ENCODE measurements at places on chromosomes 2 and 18.

DNA sequence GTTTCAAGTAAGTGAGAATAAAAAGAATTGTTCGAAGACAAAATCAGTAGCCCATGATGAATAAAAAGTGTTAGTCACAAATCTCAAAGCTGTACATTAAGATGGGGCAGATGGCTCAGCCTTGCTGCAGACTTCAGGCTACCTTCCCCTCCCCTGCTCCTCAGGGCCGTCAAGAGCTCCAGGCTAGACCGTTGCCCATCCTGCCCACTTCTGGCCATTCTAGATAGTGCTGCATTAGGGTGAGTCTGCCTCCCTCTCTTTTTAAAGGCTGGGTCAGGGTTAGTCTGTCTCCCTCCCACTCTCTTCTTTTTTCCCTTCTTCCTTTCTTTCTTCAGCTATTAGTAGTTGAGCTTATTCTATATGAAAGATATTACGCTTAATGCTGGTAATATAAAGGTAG lies 86.0 kb downstream of the MAPRE2 start:
- no peak for DNase-seq

DNA sequence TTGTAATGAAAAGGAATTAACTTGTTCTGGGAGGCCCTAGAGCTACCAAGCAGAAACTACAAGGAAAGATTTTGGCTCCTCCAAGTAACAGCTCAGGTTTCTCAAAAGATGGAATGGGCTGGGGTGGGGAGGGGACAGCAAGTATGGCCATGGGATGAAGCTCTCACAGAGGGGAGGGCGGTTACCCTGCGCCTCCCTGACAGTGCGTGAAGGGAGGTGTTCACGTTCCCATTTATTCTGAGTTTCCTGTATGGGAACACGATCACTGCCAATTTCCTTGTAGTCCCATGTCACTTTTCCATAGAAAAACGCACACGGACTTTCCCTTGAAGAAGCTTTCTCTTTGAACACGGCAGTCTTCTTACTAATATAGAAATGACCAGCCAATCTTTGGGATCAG lies 17.0 kb downstream of the CDC42EP3 start:
- no peak for DNase-seq

GRCh38 chr2:219230059-219230540 lies 494 bp downstream of the ANKZF1 start:
- DNase-seq = peak; percentile 34

DNA sequence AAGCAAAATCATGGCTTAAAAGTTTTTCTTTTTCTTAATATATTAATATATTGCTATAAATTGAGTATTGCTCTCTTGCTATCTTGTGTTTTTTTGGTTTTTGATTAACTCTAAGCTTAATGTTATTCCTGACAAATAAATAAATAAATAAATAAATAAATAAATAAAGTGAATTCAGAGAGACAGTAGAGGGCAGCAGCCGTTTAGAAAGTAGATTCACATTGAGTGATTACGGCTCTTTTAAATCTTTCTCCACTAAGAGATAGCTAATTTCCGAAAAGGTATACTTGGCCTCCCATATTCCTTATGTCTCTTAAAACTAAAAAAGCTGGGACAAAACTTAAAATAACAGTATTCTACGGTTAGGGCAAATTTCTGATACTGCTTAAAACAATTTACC lies 34.3 kb downstream of the MSH2 start:
- peak; percentile 5 for DNase-seq

DNA sequence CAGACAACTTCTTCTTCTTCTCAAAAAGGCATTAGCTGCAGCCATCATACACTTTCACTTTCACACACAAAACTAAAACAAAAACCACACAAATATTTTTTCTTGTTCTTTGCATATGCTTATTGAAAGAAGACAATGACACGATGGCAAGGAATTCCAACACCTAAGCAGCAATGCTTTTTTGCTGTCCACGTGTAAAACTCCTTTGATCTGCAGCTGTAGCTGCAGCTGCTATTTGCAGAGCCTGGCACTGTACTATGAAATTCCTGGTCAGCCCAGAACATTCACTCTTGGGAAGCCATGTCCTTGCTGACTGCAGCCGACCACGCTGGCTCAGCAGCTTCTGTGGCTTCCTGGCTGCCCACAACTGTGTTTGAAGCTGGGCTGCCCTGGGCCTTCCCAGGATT lies 316.2 kb downstream of the CDH2 start:
- no peak for DNase-seq

GRCh38 chr18:7456376-7456775 lies 110.7 kb upstream of the PTPRM start:
- DNase-seq = no peak

DNA sequence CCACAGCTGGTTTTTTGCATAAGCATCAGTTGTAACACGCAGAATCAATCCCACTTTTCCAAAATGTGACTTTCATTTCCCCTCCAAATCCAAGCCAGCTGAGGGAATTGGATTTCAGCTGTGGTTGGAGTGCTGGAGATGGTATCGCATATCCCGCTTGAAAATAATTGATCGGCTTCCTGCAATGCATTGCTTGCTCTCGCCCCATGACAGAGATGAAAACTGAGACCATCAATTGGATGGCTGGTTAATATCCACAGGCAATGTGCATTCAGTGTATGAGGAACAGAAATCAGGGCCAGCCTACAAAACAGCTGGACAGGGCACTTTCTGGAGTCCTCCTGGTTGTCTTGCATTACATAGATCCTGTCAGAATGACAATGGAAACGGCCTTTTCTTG lies 135.3 kb downstream of the MAIP1 start:
- DNase-seq = no peak

- no peak for DNase-seq
Measured at GRCh38 chr2:172381275-172382027, 45.9 kb upstream of the ITGA6 start.

- no peak for DNase-seq
Measured at GRCh38 chr2:156601855-156602551, 165.8 kb downstream of the GPD2 start.

Measured in CD4-positive, alpha-beta T cell treated with Interleukin-21 for 1 hour (primary cell).